ENCODE measurements at places on chromosomes 7 and 10.

- no peak for DNase-seq
Observed at GRCh38 chr7:113722006-113722405, 196.8 kb downstream of the PPP1R3A start.

DNA sequence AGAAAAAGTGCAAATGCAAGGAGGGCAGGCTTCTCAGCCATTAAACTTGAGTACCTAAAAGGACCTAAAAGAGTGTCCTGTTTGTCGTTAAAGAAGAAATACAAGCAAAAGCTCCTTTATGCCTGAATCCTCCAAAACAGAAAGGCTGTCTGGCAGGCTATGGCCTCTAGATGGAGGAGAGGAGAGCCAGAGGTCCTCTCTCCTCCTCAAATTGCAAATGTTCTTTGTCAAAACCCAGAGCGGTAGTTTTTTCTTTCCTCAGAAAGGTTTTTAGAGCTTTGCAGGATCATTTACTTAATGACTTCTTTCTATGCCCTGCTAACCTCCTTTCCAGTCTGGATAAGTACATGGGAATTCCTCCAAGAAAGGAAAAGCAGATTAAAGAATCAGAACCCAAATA lies 1.9 kb upstream of the SORCS1 start:
- DNase-seq: no peak

GRCh38 chr10:115321360-115321759 lies 228.2 kb downstream of the ATRNL1 start:
- no peak for DNase-seq

DNA sequence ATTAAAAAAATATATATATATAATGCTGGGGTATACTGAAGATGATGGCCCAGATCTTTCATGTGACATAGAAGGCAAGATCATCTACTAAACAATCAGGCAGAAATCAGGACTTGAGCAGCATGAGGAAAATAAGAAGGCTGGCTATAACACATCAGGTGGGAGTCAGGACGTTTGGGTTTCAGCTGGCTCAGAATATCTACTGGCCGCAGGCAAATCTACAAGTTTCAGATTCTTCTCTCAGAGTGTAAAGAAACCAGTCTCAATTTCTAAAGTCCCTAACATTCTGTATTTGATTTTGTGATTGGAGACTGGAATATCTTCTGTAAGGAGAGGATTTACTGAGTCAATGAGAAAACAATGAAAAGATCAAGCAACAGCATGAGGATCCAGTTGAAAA lies 37.7 kb upstream of the FAM3C start:
- DNase-seq: no peak

DNA sequence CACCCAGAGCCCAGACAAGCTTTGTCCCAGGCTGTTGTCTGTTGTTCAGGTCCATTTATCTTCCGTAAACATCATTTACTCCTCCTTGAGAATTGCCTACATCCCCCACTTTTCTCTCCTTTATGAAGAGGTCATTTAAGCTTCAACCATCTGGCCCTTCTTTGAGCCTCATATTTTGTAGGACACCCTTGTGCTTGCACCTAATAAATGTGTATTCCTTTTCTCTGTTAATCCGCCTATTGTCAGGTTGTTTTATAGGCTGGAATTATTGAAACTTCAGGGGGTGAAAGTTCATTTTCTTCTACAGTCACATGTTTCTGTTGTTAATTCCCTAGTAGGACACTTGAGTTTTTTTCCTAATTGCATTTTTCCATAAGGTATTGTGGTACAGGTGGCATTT lies 19.6 kb upstream of the CTTNBP2 start:
- no peak for DNase-seq

All from head of caudate nucleus (tissue), 42 donors.